NCI-H460 (cell line): ENCODE measurements at places on chromosomes 7 and 10.
A peak's percentile ranks its signal among the peaks of the same experiment; 100 is the strongest.

DNA sequence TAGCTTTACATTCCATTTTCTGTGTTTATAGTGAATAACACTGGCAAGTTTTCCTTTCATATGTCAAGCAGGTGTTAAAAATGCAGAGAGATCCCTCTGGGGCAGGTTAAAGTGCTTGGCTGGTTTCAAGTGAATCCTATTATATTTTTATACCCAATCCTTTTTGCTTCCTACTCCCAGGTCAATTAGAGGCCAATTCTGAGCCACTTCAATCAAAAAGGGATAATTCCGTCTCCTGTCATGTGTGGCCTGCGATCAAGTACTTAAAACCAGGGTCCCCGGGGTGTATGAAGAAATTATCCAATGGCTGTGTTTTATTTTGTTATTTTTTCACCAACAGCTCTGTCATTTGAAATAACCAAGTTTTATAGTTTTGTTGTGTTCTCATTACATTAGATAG is 313.2 kb downstream of the PRPF18 start:
- no peak for DNase-seq

DNA sequence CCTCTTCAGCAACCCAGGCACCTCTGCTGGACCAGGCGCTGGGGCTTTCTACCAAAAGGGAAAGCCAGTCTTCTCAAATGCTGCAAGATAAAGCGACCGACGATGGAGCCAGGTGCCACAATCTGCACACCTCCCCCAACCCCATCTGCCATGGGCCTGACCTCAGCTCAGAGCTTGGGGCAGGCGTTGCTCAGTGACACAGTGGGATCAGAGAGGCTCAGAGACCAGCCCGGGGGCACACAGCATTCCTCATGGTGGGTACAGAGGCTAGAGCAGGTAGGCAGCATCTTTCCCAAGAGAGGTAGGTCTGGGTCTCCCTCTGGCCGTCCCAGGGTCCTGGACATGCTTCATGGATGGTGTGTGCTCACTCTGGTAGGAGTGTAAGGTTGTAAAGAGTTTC is 56.3 kb downstream of the ZMIZ1 start:
- no peak for DNase-seq

DNA sequence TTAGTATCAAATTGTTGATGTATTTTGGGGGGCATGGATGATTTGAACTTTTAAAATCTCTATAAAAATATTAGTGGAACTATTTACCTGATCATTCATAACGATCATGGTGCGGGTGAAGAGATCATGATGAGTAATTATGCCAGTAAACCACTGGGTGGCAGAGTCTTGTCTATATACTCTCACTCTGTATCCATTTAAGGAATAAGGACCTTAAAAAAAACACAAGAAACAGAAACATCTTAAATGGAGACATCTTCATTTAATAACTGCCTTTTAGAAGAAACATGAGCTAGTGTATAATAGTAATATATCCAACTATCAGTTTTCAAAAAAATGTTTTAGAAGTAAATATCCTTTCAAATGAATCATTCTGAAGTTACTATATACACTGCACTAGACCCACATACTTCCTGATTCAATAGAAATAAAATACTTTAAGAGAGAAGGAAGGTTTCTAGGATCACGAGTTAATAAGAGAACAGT is 84.0 kb downstream of the NRBF2 start:
- DNase-seq, result peak; percentile 51

DNA sequence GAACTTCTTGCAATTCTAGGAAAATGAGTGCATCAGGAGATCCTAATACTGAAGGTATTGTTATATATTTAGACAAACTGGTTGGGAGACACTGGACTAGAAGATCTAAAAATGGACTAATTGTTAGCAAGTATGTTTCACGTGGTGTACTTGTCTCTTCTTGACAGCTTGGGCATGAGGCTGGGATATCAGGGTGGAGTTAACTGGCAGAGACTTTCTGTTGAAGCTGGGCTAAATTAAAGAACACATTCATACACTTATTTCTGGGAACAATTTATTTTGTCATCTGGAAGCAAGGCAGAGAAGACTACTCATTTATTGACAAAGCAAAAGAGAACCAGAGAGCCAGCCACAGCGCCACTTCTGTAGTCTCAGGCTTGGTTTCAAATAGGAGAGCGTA is 25.9 kb downstream of the TYW1 start:
- DNase-seq, result no peak

DNA sequence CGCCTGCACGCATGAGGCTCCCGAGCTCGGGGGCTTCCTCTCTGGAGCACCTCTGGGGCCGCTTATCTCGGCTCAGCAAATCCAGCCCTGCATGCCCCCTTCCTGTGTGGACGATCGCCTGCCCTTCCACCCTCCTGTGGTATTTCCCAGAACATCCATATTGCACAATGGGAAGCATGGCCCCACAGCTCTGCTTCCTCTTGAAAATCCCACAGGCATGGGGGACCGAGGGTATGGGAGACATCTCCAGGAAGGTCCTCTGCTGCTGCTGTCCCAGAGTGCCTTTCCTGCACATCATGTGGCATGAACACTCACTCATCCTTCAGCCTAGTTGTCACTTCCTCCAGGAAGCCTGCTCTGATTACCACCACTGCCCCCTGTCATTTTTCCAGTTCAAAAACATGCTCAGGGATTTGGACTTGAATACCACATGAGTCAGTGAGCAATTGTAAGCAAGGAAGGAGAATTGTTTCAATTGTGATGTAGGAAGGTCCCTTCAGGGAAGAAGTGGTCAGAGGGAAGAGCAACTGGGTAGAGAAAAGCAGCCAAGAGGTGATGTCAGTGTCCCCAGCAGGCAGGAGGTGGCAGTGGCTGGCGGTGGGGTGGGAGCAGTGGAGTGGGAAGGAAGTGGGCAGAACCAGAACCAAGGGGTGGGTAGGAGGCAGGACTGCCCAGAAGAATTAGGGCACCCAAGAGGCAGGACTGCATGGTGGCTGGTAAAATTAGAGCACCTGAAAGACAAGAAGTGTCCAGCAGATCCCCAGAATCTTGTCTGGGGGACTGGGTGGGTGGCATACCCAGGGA is 67.5 kb upstream of the ZMIZ1 start:
- no peak for DNase-seq
